Activated CD4-positive, CD25-positive, alpha-beta regulatory T cell treated with anti-CD3 and anti-CD28 coated beads, Interleukin-2, amount 50 U/mL, for 72 hours (primary cell): ENCODE measurements at places on chromosomes 16 and 17.

- no peak for DNase-seq
These were observed 30.2 kb upstream of the ST6GALNAC1 start for GRCh38 chr17:76673729-76674128.

- DNase-seq: no peak
These were observed 27.5 kb downstream of the TRIM25 start for GRCh38 chr17:56886288-56886731.

DNA sequence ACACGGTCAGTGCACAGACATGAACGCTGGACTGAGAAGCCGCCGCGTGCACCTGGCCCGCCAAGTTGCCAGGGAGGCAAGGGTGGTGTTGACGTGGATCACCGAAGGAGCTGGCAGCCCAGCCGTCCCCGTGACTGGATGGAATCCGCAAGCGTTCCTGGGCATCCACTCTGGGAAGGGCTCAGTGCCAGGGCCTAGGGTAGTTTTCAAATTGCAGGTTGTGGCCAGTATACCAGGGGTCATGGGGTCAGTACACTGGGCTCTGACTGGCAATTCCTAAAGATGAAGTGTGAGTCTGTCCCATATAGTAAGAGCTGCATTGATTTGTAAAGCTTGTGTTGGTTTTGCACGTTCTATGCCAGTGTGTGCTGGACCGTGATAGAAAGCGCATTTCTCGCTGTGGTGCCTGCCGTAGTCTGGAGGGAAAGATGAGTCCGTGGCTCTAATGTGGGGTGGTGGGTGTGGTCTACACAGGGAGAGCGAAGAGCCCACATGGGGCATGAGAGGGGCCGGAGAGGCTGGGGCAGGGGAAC is 21.1 kb upstream of the METRNL start:
- no peak for DNase-seq

DNA sequence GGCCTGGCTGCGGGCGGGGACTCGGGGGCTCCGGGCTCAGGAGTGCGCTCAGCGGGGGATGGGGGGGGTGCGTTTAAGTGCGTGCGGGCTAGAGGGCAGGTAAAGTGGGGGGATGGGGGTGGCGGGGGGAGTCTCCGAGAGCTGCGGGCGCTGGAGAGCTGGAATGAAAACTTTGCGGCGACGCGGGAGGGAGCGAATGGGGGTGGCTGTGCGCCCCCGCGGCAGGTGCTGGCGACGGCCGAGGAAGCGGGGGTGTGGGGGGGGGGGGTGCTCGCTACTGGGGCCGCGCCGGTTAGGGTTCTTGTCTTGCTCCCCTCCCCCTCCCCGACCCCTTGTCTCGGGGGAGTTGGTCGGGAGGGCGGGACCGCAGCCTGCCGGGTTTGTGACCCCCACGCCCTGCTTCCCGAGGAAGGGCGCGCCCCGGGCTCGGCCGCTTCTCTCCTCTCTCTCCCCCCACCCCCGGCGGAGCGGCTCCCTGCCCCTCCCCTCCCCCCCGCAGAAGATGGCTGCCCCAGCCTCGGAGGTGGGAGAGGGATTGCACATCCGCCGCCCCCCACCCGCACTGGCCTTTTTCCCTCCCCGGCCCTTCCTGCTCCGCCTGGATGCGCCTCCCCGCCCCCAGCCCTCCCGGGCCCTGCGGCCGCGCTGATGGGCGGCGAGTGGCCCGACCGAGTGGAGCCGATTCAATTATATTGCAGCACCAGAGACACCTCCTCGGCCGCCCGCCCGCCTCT is 649 bp downstream of the GSE1 start:
- DNase-seq: no peak

DNA sequence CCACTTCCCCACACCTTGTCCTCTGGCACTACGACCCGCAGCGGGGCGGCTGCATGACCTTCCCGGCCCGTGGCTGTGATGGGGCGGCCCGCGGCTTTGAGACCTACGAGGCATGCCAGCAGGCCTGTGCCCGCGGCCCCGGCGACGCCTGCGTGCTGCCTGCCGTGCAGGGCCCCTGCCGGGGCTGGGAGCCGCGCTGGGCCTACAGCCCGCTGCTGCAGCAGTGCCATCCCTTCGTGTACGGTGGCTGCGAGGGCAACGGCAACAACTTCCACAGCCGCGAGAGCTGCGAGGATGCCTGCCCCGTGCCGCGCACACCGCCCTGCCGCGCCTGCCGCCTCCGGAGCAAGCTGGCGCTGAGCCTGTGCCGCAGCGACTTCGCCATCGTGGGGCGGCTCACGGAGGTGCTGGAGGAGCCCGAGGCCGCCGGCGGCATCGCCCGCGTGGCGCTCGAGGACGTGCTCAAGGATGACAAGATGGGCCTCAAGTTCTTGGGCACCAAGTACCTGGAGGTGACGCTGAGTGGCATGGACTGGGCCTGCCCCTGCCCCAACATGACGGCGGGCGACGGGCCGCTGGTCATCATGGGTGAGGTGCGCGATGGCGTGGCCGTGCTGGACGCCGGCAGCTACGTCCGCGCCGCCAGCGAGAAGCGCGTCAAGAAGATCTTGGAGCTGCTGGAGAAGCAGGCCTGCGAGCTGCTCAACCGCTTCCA is 2.6 kb downstream of the METTL26 start:
- no peak for DNase-seq

DNA sequence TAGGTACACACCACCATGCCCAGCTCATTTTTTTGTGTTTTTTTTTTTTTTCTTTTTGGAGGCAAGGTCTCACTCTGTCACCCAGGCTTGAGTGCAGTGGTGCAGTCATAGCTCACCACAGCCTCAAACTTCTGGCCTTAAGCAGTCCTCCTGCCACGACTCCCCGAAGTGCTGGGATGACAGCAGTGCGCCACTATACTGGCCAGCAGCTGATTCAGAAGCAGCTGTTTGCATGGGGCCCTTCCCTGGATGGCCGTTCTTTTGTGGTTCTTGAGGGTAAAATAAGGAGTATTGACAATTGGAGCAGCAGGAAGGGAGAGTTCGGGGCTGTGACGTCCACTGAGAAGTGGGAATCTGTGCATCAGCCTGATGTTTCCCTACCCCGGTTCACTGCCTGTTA is 41.6 kb downstream of the KIAA0513 start:
- no peak for DNase-seq

GRCh38 chr16:80631581-80631980 is 90.8 kb downstream of the DYNLRB2 start:
- no peak for DNase-seq

GRCh38 chr17:59561042-59561441 is 4.4 kb upstream of the DHX40 start:
- no peak for DNase-seq

DNA sequence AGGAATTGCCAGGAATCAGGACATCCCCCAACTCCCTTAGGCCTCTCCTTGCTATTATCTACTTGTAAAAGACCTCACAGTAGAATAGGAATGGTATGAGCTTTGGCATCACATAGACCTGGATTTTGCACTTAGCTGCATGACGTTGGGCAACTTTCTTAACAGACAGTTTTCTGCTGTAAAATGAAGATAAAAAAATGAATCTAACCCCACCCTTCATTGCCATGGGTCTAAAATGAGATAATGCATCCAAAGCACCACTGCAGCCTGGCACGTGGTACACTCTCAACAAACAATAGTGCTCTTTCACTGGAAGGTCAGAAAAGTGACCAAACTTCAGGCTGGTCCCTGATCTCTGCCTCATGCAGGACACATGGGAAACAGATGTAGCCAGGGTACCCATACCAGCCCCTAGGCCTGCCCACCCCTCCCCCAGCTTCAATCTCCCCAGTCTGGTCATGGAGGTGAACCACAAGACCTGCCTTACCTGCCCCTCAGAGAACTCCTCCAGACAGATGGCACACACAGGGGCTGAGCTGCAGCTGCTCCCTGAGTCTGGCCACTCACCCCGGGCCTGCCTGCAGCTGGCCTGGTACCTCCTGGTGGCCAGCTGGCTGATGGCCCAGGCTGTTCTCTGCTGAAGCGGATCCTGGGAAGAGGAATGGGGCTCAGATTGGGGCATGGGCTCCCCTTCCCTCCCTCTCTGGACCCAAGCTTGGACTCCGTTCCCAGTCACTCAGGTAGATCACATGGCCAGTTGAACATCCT is 8.5 kb upstream of the SUPT4H1 start:
- DNase-seq: no peak

DNA sequence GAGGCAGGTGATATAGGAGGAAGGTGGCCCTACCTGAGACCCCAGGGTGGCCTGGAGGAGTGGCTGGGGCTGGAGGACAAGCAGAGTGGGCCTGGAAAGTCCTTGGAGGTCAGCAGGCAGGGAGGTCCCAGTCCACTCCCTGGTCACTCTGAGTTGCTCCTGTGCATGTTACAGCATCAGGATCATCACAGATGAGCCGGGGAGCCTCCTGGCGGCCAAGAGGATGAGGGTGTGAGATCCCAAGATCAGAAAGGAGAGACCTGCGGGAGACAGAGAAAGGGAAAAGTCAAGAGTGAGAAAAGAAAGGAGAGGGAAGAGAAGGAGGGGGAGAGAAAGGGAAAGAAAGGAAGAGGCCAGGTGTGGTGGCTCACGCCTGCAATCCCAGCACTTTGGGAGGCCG is 71.7 kb downstream of the MRM1 start:
- no peak for DNase-seq

DNA sequence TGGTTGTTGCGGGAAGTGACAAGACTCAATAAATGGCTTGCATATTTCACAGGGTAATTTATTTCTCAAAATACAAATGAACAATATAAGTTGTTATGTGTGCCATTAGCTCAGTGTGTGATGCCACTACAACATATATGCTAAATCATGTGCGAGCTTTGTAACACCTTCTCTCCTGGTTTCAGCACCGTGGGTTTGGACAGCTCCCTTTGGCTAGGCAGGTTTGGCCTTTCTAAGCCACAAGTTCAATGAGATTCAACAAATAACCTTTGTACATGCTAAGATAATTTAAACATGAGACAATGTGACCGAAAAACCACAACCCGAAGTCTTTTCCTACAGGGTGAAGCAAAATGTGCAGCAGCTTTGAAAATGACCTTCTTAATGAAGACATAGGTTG is 563.9 kb downstream of the TMEM114 start:
- no peak for DNase-seq

- DNase-seq: no peak
These were observed 26.7 kb downstream of the VPS35L start for GRCh38 chr16:19582050-19582831.

DNA sequence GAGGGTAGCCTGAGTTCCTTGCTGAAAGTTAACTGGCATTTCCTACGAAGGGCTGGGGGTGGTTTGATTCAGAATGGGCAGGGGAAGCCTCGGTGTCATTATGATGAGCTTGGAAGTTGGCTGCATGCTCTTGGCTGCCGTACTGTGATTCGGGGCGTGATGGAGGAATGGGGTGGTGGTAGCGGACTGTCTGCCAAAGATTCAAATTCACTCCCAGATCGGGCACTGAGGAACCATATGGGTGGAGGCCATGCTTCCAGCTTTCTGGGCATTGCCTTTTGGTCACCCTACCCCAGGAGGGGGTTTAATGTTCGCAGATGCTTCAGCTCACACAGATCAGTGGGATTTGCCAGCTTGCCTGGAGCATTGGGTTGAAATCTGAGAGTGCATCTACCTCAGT is 492.8 kb upstream of the EEF2KMT start:
- no peak for DNase-seq

- no peak for DNase-seq
These were observed 17.3 kb upstream of the KCNJ12 start for GRCh38 chr17:21358682-21359482.

GRCh38 chr17:75980188-75981018 is 1.4 kb downstream of the TEN1 start:
- DNase-seq: no peak

DNA sequence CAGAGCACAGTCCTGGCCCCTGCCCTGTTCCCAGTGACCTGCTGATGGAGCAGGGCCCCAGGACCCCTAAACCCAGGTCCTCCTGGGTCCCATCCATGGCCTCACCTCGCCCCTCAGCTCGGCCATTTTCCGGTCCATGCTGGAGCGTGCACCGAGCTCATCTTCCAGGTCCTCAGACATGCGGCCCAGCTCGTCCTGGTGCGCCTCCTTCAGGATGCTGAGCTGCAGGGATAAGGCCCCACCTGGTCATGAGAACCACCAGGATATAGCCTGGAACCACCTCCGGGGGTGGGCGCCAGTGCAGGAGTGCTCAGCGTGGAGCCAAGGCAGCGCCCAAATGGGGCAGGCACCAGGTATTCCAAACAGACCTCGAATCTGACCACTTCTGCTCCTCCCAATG is 17.9 kb downstream of the CCDC102A start:
- no peak for DNase-seq

- no peak for DNase-seq
These were observed 10.6 kb upstream of the CES3 start for GRCh38 chr16:66950437-66950836.

DNA sequence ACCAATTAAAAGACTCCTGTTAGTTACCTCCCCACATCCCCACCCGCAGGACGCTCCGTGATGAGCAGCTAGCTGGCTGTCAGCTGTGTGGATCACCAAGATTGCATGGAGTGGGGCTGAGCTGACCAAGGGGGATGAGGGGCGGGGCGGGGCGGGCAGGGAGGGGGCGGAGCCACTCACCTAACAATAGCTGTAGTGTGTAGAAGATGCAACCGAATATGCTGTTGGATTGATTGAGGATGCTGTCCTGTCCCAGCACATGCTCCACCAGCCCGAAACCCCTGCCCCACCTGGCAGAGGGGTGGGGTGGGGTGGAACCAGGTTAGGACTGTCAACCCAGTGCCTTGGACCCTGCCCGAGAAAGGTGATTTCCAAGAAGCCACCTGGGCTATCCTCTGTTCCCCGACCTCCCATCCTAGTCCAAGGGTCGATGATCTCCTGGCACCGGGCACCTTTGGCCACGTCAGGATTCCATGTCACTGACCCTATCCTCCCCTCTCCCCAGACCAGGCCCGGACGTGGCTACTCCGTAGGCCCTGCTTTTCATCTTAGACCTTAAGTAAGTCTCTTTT is 1.4 kb downstream of the VKORC1 start:
- DNase-seq: no peak

GRCh38 chr16:84460406-84461028 is 43.9 kb downstream of the MEAK7 start:
- DNase-seq: no peak

- DNase-seq: no peak
These were observed 2.2 kb downstream of the HID1 start for GRCh38 chr17:74970395-74970794.

GRCh38 chr16:89909777-89910716 is 8.6 kb upstream of the MC1R start:
- peak; percentile 69 for DNase-seq
